ENCODE measurements at places on chromosomes 7 and 10.

DNA sequence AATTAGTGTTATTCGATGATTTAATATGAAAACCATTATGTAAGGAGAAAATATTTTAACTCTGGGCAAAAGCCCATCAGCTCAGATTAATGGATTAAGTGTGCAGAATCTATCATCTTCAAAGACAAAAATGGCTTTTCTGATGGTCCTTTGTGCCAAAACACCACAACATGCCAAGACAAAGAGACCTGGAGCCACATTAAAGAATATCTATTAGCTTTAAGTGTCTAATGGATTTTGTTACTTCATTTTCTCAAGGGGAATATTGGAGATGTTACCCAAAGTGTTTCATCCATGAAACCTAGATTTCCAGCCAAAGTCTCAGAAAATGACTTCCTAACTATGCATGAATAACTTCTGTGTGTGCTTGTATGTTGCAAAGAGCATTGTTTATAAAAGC lies 57.3 kb downstream of the MKX start:
- DNase-seq = no peak

GRCh38 chr10:25176421-25176968 lies 1.7 kb downstream of the GPR158 start:
- DNase-seq = no peak

DNA sequence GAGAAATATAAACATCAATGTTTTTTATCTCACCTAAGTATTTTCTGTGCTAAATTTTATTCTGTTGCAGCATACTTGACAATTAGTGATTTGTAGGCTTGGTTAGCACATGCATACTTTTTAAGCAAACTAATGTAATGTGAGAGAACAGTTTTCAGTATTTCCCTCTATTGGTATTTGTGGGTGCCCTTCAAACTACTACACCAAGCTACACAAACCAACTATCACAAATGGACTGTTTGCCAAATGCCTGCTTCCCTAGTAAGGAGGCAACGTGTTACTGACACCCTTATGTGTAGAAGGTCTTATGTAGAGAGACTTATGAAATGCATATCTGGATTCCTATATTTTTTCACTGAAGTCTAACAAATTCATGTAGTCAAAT lies 98.4 kb upstream of the FZD1 start:
- no peak for DNase-seq

DNA sequence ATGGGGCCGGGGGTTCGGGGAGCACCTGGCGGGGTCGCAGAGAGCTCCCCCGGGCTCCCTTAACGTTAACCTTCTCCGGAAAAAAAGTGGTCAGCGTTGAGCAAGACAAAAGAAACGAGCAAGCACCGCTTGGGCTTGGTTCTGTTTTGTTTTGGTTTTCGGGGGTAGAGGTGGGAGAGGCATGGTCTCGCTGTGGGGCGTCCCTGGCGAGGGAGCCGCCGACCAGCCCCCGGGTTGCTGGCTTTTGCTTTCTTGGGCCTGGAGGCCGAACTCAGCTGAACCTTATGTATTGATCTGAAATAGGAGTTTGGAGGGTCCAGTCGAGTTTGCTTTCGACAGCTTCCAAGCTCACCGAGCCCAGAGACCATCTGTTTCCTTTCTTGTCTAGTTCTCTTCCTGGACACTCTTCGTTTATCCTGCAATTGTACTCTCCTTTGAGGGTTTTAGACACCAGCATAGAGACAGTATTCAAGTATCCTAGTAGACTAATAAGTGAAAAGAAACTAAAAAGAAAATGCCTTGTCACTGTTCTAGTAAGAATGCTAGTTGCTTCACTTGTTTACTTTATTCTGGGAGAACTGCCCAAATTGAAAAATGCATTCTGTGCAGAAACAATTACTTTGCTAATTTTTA lies 980 bp downstream of the FHIP2A start:
- peak; percentile 34 for DNase-seq

- DNase-seq = no peak
These were observed 1.4 kb downstream of the MTURN start for GRCh38 chr7:30136117-30136731.

DNA sequence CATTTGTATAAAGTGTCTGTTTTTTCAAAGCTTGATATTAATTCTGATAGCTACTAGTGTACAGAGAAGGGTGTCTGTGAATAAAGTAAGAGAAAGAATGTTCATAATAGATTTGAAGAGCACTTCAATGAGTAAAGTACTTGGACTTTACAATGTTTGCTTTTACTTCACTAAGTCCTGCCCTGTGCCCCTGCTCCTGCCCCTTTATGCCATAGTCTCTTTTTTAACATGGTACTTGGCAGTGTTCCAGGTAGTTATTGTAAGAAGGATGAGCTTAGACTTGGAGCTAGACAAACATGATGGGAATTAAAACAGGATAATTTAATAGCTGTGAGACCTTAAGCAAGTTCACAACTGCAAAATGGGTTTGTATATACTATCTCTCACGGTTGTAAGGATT lies 41.0 kb downstream of the ZEB1 start:
- no peak for DNase-seq

DNA sequence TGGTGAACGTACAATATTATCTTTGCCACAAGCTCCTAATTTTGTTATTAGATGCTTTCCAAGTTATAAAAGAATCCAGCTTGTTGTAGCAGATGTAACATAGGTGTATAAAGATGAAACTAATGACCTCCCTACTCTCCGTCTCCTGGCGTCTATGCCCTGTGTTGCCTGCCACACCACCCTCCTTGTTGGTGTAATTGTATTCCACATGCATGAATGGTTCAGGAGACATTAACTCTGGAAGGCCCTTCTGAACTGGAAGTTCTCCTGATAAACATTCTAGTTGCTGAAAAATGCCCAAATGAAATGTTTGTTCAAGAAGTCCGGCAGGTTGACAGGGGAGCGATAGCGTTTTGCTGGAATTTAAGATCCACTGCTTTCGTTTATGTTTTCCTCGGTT lies 53.9 kb upstream of the SEPHS1 start:
- no peak for DNase-seq
